ENCODE measurements at places on chromosomes 3 and 15.

DNA sequence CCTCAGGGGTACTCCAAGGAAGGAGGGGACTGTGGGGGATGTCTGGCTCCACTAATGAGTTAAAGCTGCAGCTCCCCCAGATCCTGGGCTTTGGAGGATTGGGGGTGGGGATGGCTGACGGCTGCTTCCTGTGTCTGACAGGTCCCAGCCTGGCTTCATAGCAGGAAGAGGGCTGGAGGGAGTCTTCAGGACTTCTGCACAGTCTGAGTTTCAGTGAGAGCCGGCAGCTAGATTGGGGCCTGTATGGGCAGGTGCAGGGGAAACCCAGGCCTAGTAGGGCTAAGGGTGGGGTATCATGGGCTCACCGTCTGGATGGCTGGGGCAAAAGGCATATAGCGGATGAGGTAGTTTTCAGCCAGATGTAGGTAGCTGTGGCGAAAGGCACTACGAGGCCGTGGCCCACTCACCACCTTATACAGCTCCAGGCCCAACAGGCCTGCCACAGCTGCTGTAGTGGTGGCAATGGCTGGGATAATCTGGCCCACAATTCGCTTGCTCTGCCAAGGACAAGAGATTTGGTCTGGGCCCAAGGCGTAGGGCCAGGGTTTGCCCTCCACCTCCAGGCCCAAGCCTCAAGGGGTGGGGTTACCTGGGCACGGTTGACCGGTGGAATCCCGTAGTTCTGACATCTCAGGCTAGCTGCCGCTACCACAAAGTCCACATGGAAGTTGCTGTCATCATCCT, 4.5 kb downstream of the INKA1 start:
- DNase-seq, result no peak

DNA sequence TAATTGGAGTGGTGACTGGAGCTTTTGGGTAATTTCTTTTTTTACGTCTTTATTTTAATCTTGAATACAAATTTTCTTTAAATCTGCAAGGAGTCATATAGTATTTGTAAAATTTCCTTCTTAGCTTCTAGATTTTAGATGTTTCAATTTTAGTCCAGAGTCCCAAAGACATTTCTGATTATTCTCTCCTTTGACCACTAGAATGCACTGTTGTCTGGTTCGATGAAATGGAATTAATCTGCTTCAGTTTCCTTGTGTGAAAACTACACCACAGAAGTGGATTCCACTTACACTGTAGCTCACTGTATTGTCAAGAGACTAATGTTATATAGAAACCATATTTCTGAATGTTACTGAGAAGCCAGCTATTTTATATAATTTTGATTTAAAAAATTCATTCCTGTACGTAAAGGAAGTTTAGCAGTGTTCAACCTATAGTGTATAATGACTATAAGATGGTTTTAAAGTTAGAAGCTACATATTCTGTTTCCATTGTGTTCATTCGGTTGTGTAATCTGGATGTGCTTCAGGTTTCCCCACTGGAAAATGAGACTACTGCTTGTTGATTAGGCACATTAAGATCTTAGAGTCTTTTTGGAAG, 6.1 kb downstream of the GRAMD1C start:
- DNase-seq, result no peak

GRCh38 chr3:111745786-111746185, 113.3 kb upstream of the PHLDB2 start:
- no peak for DNase-seq

- DNase-seq, result peak; percentile 85
Observed at GRCh38 chr3:169998668-169999131, 32.1 kb downstream of the SEC62 start.

DNA sequence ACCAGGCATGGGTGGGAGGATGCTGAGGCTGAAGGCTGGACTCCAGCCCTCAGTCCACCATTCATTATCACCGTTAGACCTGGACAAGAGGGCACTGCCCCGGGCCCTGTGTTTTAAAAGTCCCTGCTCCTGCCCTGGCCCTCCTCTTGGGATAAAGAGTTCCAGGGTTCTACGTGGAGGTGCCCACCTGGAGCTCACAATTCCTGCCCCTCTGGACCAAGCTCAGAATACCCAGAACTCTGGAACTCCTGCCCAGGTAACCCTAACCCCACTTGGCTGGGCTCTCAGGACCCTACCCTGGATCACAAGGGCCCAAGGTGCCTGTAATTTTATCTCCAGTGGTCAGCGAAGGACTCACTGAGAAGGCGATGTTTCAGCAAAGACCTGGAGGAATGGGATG, 1.2 kb downstream of the CALML4 start:
- no peak for DNase-seq

GRCh38 chr15:72604794-72605193, 49.7 kb upstream of the GOLGA6B start:
- DNase-seq, result no peak

GRCh38 chr3:86930181-86930580, 60.8 kb downstream of the VGLL3 start:
- DNase-seq, result no peak

DNA sequence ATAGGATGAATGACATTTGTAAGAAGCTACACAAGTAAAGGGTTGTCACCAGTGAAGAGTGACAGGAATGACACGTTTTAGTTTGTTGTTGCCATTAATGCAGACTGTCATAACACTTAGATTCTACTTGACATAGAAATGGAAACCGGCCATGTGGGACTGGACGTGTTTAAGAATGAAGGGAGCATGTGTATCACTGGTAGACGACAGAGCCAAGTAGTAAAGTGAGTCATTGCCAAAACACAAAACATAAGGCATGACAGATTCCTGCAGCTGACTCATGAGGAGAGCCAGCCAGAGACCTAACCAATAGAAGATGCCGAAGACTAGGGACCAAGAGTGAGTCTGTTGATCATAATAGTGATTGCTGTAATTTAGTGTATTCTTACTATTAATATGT, 106.2 kb upstream of the PLAAT1 start:
- DNase-seq, result peak; percentile 66

DNA sequence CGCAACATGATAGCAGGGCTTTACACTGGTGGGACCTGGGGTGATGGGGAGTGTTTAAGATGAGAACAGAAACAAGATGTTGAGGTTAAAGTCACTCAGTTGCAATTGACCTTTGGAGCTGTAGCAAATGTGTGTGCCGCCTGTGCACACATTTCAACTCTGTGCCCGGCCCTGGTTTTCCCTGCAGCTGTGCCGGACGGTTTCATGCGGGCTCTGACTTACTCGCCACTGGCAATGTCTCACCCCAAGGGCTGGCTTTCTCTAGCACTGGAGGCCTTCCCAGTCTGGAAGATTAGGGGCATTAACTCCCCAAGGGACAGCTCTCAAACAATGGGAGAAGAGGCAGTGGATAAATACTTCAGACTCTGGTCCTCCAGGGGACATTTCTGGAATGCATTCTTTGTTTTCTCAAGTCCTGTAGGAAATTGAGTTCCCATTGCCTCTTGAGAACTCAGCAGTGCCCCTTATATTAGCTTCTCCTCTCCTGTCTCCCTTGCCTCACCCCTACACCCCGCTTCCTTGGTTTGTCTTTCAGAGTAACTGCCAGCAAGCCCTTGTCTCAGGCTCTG, 152.5 kb downstream of the EDEM1 start:
- DNase-seq, result no peak

DNA sequence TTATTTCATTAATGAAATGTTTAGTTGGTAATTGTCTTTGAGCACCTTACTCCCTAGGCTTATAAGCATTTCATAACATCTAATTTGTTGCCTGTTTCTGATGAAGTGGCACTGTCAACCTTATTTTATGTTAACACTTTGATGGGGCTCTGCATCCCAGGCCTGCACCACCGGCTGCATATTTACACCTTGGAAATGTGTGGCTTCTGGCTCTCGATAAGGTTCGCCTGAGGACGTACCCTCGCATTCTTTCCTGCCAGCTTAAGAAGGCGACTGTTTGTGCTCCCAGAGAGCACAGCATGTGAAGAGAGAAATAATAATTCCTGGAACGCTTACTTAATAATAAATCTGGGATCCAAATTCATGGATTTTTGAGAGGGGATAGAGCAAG, 763.3 kb upstream of the CFAP20DC start:
- DNase-seq, result no peak

- DNase-seq, result no peak
Observed at GRCh38 chr15:27070841-27071240, 99.9 kb downstream of the GABRG3 start.

GRCh38 chr3:97959872-97960271, 12.4 kb downstream of the RIOX2 start:
- no peak for DNase-seq

DNA sequence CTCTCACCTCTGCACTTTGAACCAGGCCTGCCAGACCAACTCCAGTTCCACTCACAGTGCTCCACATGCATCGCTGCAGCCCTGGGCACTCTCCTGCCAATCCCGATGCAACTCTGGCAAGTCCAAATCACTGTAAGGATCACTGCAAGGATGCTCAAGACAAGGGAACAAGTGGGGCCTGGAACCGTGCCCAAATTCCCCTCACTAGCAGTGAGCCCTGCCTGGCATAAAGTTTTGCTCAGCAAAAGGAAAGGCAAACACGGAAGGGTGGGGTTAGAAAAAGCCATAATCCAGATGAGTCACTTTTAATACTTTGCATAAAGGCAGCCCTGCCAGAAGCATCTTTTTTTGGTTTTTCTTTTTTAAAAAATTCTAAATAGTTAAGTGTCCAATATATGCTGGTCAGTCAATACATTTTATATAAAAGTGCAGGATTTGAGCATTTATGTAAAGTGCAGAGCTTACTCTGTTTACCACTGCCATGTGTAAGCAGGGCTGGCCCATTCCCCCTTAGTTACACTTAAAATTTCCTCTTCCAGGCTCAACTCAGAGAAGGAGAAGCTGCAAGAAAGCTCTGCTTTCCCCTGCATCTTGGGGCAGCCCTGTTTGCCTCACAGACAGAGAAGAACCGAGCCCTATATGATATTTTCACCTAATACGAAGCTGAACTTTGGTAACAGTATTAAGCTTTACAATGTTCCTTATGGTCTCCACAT, 102.2 kb downstream of the CD47 start:
- DNase-seq, result no peak

DNA sequence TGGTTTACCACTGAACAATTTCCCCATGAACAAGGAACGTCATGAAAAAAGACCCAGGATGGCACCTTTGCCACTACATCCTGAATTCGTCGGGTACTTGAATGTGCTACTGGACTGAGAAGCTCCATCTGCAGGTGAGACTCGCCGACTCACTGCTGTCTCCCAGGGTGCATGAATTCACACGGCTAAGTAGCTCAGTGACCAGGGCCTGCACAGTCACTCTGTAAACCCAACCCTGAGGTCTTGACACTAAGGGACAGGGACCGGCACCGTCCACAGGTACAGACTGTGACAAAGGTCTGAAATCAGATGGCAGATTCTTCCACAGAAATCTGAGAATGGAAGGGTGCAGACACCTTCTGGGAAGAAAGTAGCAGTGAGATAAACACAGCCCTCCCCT, 187.4 kb downstream of the ADAMTS17 start:
- DNase-seq, result no peak

- DNase-seq, result no peak
Observed at GRCh38 chr3:190970560-190970959, 108.1 kb upstream of the GMNC start.

GRCh38 chr15:60721257-60721626, 242.3 kb upstream of the ICE2 start:
- no peak for DNase-seq

GRCh38 chr3:45057557-45057956, 31.5 kb downstream of the CLEC3B start:
- DNase-seq, result no peak

DNA sequence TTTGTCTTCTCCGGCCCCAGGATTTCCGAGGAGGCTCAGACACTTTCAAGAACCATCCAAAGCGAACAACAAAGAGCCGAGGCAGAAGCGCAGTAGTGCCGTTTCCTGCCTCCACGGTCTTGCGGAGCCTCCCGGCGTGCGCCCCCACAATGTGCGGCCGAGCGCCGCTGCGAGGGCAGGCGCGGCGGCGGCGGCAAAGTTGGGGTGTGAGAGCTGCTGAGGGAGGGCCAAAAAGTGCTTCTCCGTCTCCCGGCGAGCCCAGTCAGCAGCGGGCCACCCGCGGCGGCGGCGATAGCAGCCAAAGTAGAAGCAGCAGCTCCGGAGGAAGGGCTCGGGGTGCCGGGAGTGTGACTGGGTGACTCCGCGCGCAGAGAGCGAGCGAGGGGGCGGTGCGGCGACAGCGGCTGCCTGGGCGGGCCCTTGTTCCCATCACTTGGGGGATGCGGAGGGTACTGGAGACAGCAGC, 749.1 kb downstream of the ROBO1 start:
- DNase-seq, result peak; percentile 29

GRCh38 chr3:161104561-161105551, at the start of gene B3GALNT1:
Gene B3GALNT1, minus strand, starts transcription at chr3:161105349. Its CDS starts 18,595 bp downstream, at chr3:161086754.
- DNase-seq, result peak; percentile 29

DNA sequence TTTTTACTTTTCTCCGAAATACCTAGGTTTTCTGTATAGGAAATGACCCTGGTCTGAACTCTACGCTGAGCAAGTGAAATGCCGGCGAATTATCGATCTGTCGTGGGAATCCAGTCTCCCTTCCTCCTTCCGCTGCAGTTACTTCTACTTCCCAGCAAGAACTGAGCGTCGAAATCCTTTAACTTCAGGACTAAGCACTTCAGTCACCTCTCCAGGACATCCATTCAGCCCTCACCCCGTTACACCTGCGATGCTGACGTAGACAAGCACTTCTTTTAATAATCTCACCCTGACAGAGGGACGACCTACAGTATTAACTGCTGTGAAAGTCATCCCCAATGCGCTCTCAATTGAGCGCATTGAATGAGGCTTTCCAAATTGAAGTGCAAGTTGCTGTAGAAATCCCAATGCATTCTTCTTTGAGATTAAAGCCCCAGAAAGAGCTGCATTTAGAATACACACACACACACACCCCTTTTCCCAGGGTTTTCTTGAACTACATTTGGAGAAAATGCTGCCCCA, 1.3 kb downstream of the TOP2B start:
- no peak for DNase-seq

DNA sequence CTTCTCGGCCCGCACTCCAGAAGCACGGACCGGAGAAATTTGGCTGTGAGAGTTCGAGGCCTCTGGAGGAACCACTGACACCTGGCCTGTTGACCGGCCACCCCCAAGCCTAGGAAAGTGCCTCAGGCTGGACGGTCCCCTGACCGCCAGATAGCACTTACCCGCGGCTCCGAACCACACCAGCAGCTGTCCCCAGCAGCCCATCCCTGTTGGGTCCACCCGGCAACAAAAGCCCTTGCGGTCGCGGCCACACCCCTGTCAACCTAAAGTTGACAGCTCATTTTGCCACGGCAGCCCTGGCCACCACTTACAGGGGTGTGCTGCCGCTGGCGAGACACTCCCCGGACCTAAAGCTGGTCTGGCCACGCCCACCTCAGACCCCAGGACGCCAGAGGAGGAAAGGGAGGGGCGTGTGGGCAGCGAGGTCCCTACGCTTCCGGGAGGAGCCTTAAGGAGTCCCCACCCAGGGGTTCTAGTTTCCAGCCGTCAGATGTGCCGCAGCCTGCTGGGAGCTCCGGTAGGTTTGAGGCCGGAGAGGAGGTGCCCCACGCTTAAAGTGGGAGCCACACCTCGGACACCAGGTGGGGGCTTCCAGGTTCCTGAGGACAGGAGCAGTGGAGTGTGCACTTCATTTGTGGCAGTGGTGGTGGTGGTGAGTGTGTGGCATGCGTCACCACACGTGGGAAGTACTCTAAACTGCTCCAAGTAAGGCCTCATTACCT, at the start of gene LTK:
Gene LTK, minus strand, starts transcription at position 322 of the 722 bp plus-strand sequence. Its CDS starts 118 bp downstream, at position 204.
- DNase-seq, result no peak

GRCh38 chr3:119418641-119419040, 44.8 kb downstream of the TMEM39A start:
- no peak for DNase-seq

All from GM04503 (cell line).